Activated gamma-delta T cell treated with anti-CD3 and anti-CD28 coated beads, Interleukin-2, amount 50 U/mL, for 16 hours (primary cell): ENCODE measurements at places on chromosomes 4 and X.

DNA sequence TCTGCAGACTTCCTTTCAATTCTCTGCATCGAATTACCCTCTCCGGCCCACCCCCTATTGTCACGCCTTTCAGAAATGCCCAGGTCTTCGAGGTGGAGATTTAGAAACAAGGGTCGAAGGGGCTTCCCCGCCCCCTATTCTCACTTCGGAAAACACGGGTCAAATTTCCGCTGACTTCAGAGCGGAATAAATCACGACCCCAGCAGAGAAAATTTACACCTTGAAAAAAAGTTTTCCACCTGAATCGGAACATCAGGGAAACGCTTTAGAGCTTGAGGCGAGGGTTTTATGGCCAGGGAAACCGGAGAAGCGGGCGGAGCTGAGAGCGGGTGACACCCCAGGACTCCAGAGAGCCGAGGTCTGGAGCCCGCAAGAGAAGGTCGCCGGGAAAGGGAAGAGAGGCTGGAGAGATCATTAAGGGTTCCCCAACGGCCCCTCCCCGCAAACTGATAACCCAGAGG lies 1.6 kb downstream of the SHISA3 start:
- DNase-seq: no peak

DNA sequence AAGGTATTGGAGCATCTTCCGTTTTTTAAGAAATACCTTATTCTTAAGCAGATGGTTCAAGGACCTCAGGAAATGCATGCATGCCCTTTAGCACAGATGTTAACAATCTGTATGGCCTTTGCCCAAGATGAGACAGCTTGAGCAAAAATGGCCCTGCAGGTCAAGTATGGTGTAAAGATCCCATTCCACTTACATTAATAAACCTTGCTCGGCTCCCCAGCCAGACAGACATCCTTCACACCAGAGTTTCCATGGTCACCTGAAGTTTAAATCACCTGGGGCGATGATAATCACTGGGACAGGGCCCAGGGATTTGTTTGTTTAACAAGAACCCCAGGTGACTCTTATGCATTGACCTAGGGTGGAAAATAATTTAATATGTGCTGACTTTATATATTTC lies 287.0 kb upstream of the NOCT start:
- DNase-seq: no peak

DNA sequence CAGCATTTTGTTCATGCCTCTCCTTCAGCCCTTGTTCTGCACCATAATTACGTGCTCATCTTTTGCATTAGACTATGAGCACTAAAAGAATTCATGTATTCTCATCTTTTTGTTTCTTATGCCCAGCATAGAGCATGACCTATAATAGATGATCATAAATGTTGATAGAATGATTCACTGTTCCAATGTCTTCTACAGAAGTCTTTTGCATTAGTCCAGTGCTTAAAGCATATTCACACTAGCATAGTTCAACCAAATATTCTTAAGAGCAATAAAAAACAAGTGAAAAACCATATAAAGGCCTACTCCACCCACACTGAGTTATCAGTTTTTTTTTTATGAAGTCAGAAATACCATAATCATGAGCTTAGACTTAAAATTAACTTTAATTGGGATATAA lies 36.5 kb upstream of the SLC10A4 start:
- DNase-seq: no peak

DNA sequence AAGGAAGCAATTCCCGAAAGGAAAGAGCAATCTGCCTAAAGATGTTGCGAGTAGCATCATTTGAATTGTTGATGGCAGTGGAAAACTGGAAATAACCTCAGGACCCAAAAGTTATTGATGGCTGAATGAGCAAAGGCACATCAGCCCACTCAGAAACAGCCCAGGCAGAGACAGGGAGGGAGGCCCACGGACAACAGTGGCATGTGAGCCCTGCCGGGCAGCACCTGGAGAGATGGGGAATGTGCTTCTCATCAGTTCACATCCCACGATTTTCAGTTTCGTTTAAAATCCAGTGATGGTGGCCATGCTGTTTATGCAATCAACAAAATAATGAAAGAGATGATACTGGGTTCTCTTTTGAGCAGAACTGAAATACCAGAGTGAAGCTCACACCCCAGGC lies 80.0 kb downstream of the JAKMIP1 start:
- DNase-seq: no peak

DNA sequence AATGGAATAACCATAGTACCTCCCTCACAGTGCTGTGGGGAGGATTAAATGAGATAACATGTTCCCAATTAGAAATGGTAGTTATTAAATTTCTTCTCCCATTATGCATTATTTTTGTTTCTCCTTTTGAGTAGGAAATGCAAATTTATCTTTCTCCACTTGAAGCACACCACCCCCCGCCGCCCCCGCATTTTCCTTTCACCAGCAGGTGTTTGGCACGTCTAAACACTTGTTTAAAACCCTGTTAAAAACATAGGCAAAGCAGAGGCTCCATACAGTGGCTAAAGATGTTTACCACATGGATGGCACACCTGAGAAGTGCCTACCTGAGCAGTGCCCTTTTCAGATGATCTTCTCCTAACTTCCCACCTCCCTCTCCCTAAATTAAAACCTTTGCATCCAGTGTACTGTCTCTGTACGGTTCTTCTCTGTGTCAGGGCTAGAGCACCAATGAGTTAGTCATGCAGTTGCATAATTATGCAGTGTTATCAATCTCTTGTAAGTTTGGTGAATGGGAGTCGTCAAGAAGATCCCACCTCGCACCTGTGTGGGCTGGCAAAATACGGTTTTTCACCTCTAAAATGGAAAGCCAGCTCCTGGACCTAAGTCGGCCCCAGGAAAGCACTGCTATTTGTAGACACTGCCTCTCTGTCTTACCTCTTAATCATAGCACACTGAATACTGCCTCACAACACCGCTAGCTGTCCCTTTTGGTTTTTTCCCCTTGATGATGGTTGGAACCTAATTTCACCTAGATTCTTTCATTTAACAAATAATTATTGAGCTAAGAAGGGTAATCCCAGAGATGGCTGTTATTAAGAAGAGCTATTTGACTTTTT lies 122.0 kb downstream of the CT47B1 start:
- DNase-seq: no peak

- no peak for DNase-seq
Observed at GRCh38 chr4:20881658-20882057, 181.4 kb downstream of the PACRGL start.

DNA sequence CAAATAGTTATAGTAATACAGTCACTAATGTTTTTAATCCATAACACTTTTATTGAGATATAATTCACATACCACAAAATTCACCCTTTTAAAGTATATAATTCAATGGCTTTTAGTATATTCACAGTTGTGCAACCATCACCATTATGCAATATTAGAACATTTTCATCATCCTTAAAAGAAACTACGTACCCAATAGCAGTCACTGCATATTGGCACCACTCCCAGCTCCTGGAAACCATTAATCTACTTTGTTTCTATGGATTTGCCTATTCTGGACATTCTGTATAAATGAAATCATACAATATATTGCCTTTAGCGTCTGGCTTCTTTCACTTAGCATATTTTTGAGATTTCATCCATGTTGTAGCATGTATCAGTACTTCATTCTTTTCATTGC lies 99.3 kb downstream of the AMMECR1 start:
- no peak for DNase-seq

- no peak for DNase-seq
Observed at GRCh38 chrX:148582353-148582752, 81.9 kb downstream of the AFF2 start.

DNA sequence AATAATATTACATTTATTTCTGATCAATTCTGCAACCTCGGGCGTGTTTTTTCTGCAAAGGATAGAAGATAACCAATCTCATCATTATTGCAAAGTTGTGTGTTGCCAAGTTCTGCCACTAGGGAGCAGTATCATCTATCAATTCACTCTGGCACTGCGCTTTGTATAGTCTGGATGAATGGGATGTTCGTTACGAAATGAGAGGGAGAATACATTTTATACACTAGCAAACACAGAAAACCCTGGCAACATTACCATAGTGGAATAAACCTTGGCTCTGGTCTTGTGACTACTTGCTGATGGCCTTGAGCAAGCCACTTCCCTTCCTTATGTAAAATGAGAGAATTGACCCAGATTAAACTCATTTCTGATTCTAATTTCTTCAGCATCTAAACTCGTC lies 97.5 kb upstream of the ZNF518B start:
- peak; percentile 6 for DNase-seq

GRCh38 chr4:32010221-32010620 lies 1290.1 kb downstream of the PCDH7 start:
- no peak for DNase-seq

GRCh38 chrX:12138361-12139313 lies at the start of gene FRMPD4:
TSS of gene FRMPD4 (plus strand) at chrX:12138473. CDS start at chrX:12138972, 499 bp downstream.
- DNase-seq: no peak

DNA sequence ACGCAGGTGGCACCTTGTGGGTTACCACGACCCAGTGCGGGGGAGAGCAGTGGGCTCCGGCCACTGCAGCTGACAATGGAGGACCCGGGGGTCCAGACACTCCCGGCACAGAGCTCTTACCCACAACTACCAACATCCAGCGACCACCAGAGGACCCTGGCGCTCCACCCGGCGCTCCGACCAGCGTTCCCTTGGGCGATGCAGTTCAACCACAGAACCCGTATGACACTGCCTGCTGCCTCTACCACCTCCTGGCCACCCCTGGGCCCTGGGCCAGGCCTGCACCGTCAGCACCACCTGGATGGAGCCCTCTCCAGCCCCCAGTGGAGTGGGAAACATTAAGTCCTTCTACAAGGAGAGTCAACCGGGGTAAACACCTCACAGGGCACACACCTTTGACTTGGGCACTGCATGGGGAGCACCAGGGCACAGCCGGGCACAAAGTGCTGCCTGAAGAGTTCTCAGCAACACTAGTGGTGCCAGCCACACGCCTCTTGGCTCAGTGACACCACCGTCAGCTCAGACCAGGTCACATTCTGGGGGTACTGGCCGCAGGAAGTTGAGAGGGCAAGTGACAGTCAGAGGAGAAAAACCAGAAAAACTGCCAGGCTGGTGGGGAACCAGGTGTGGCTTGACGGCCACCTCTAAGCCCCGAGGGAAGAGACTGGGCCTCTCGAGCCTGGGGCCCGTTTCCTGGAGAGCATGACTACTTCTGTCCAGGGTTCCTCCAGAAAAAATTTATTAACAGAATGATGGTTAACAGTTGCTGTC lies 2.6 kb downstream of the CTBP1 start:
- DNase-seq: no peak

DNA sequence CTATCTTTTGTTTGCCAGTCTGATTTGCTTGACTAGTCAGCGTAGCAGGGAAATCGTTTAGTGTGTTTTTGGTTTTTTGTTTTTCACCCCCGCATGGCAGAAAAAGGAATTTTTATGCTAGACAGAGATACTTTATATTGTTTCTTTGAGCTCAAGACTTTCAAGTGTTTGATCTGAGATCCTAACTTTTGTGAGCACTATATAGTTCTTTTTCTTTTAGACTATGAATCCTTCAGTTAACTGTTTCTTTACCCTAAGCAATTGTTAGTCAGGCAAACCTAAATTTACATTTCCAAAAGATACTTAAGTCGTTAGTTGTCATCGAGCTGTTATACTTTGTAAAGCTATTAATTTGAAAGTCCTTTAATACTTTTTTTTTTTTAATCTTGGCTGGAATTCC lies 73.3 kb downstream of the RAP1GDS1 start:
- DNase-seq: no peak

DNA sequence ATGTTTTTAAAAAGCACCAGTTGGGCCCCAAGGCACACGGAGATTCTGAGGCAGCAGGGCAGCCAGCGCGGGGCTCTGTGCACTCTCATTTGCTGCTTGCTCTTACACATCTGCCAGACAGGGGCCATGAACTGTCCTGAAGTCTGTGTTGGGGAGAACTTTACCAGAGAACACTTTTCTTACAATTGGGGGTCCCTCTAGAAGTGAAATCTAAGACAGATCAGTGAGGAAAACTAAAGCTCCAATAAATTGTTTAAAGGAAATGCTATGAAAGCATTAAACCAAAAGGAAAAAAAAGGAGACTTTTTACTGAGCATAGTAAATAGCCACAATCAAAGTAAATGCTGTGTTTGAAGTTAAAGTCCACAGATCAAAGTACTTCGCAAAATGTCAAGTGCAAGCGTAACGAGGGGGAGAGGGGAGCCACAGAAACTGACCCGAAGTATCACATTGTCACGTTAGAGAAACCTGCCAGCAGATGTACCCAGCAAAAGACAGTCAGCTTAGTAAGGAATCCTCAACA lies 37.8 kb downstream of the SORBS2 start:
- DNase-seq: no peak

GRCh38 chr4:25813448-25814106 lies 49.2 kb downstream of the SEL1L3 start:
- no peak for DNase-seq
